ENCODE measurements at places on chromosomes 3 and 15.

DNA sequence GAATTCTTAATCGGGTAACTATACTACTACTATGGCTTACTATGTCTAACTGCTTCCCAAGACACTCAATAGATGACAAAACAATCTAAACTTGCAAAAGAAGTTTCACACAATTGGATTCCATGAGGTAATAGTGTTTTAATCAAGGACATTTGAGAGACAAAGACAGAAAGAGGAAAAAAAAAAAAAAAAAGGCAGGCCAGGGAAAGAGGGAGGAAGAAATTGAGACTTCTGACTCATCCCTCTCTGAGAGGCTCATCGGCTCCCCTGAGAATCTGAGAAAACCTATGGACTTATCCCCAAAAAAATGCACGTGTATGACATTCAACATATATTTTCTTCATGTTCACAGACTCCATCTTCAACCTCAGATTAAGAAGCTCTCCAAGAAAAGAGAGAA, 61.0 kb downstream of the SCAPER start:
- DNase-seq = no peak

DNA sequence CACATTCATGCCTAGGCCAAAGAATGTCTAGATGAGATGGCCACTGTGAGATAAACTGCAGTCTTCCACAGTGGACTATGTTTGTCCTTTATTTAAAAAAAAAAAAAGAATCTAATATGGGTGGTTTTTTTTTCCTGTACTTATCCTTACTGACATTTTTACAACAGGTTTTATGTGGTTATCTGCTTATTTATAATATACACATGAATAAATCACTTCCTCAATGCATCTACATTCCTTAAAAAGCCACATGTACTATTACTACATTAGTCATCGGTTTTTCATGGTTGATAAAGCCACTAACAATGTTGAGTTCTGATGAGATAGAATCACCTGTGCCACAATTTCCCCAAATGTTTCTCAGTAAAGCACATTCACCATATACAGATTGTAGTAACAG, 341.3 kb upstream of the THBS1 start:
- no peak for DNase-seq

- DNase-seq = no peak
Measured at GRCh38 chr3:25130724-25131520, 297.1 kb upstream of the RARB start.

DNA sequence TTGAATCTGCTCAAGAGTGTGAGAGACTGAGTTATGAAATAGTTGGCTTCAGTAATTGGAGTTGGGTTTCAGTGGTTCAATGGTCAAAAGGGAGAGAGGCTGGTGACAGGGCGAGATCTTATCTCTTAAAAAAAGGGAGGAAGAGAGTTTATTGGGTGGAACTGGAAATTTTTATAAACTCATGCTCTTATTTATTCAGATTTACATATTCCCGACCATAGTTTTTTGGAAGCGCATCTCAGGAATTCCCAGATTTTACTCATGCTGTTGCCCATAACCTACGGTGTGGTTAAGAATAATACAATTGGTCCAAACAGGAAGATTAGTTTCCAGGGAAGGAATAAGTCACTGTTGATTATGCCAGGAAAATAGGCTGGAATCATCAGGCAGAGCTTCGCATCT, 41.4 kb downstream of the CD200 start:
- no peak for DNase-seq

DNA sequence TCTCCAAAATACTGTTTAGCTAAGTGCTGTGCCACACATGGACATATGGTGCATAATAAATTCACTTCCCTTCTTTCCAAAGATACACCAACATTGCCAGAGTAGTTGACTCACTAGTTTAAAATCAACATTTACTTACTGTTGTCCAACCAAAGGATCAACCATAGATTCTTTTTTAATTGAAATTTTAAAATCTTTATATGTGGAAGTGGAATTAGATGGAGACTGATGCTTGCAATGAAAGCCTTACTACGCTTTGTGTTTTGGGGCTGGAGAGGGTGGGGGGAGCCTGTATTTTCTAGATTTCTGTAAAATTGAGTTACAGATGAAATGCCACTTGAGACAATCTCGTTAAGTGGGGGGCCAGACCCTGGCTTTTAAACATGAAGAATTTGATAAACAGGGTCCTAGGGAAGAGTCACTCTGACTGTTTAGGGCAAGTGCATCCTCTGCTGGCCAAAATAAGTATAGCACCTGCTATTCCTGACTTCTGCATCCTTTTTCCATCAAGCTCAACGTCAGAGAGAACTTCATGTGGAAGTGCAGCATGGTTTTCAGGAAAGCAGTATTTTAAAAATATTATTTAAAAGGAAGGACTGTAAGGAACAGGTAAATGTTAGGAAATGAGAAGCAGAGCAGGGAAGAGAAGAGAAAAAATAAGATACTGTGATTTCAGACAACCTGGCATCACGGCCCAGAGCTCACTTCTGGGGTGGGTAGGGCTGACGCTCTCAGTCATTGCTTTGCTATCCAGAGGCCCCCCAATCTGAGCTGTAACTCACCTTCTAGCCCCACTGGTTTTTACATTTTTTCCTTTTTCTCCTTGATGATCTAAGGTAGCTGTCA, 76.7 kb downstream of the BOC start:
- DNase-seq = no peak

DNA sequence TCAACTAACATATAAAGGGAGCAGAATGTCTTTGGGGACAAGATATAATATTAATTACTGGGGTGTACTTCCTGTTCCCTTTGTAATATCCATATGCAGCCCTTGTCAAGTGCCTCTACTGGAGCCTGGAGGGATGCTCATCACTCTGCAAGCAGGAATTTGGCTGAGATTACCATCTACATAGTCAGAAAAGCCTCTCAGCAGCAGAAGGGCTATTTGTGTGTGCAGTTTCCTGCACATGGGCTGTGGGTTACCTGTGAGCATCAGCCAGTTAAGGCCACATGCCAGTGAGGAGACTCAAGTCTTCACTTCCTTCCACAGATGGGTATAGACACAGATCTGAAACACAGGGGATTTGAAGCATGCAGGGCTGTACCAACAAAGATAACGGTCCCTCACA, 278.1 kb upstream of the PLSCR5 start:
- DNase-seq = no peak

DNA sequence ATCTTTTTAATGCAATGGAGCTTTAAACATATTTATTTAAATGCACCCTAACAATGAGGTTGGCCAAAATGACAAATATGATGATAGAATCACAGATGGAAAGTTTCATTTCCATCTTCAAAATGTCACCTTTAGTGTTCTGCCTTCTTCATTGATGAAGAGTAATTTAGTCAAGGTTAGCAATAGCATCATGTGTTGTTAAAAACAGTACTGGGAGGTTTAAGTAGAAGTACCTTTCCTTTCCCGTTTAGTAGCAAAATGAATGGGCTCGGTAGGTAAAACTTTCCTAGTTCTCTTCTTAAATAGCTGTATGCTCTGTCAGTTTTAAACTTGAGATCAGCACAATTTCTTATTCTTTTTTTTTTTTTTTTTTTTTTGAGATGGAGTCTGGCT, 35.1 kb downstream of the EIF2AK4 start:
- DNase-seq = no peak

DNA sequence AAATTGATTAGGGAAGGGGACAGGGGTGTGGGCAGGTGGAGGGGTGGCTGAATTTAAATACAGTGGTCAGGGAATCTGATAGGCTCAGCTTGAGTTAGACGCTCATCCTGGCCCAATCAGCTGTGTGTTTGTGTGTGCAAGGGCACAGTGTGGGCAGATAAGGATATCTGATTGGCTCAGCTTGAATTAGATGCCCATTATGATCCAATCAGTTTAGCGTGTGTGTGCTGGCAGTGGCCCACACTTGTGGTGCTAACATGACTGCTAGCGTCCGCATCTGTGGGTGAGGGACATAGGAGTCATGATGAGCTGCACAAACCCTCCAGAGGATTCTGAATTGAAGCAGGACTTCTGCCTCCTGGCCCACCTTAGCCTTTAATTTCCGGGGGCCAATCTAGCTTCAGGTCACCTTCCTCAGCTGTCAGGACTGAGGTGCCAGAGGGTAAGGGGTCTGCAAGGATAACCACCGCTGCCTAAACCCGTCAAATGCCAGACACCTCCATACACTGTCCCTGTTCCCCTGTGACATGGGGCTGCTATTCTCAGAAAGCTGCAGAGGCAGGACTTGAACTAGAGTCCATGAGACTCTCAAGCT, 97.3 kb downstream of the CORO2B start:
- DNase-seq = no peak

DNA sequence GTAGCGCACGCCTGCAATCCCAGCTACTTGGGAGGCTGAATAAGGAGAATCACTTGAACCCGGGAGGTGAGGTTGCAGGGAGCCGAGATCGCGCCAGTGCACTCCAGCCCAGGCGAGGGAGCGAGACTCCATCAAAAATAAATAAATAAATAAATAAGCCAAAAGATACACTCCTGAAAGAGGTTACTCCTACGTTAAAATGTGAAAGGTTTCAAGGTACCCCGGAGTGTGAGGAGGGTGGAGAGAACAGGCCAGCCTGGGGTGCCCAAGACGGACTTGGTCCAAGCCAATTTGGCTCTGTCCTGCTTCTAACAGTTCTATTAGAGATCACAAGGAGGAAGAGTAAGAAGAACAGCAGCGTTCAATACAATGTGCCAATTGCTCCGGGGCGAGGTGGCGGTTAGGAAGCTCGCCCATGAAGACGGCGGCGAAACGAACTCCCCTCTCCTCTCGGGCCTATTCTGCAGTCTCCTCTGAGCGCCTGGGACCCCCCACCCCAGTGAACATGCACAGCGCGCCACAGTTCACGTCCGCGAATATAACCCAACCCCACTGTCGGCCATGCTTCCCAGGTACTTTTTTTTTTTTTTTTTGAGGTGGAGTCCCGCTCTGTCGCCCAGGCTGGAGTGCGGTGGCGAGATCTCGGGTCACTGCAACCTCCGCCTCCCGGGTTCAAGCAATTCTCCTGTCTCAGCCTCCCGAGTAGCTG, 942 bp downstream of the ELP6 start:
- no peak for DNase-seq

DNA sequence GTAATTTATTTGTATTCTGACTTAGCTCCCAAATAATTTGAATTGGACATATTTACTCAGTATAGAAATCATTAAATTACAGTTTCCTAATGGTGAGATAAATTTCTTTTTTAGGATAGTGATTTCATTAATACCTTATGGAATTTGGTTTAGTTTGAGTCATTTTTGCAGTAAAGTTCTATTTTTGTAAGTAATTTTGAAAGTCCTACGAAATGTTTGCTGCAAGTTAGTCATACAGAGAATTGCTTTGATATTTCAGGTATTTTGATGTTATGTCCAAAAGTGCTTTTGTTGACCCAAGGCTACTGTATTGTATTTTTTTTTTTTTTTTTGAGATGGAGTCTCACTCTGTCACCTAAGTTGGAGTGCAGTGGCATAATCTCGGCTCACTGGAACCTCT, 41.7 kb downstream of the TCF12 start:
- no peak for DNase-seq

- DNase-seq = no peak
Measured at GRCh38 chr15:38004218-38004861, 69.9 kb downstream of the TMCO5A start.

DNA sequence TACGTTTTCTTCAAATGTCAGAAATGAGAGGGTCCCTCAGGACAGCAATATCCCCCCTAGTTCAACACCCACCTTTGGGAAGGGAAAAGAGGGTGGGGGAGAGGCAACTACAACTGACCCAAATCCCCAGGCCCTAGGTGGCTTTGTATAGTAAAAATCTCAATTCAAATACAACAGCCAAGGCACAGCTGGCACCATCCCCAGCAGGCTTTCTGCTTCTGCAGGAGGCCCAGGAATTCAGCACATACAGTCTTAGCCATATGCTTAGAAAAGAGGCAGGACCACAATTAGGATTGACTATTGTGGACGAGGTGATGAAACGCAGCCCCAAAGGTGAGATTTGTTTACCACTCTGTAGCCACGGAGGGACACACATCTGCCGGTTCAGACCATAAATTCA, 15.8 kb downstream of the NR2E3 start:
- DNase-seq = no peak

- DNase-seq = no peak
Measured at GRCh38 chr3:52428151-52429005, 16.5 kb downstream of the SEMA3G start.

DNA sequence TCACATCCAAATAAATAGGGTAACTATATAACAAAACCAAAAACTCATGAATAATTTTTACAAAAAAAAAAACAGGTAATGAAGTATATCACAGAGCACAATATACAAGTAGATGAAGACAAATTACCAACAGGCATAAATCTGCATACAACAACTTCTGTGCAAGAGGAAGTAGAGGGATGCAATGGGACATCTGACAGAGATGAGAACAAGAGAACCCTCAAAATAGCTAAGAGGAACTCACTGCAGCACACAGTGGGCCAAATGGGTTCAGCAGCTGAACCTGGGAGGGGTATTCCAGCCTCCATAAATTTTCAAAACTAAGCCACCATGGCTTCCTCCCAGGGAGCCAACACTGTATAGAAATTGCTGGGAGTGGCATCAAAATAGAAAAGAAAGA, 9.6 kb upstream of the BTLA start:
- no peak for DNase-seq

DNA sequence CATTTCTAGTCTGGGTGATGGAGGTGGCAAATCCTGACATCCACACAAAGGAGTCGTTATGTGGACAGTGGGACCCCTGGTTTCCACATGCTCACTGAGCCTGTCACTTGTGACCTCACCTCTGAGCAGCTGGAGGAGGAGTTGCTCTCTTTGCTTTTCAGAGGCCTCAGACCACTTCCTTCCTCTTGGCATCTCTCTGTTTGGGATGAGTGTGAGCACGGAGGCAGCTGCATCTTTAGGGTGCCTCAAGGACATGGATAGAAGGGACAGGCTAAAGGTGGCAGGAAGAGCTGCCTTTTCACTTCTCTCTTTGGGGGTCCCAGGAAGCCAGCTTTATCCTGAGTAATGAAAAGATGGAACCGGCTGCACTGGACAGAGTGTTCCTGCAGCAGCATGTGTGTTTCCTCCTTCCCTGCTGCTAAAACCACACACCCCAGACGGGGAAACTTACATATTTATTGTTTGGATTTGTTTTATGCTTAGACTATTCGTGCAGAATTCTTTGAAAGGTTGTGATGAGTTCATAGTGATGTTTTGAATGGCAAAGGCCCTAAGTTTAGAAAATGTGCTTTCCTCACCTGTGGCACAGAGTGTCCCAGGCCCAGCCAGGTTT, 31.8 kb downstream of the GPR171 start:
- DNase-seq = no peak

DNA sequence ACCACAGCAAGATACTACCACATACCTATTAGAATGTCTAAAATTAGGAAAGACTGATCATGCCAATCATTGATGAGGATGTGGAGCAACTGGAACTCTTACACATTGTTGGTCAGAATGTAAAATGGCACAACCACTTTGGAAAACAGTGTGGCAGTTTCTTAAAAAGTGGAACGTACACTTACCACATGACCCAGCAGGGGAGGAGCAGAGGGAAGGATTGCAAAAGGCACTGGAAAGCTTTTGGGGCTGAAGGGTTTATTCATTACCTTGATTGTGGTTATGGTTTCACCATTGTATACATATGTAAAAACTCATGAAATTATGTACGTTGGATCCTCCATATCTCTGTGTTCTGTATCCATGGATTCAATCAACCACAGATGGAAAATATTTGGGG, 3.3 kb upstream of the EHD4 start:
- no peak for DNase-seq

- DNase-seq = no peak
Measured at GRCh38 chr3:121869736-121870135, 24.5 kb upstream of the SLC15A2 start.

Measured in GM12878 (cell line).